Urinary bladder (tissue), 4 donors: ENCODE measurements at places on chromosomes 5 and 9.

- DNase-seq = no peak
Measured at GRCh38 chr5:30900367-30900766, 293.1 kb upstream of the CDH6 start.

- DNase-seq = no peak
Measured at GRCh38 chr5:128673000-128673399, 135.0 kb upstream of the FBN2 start.

GRCh38 chr5:156189628-156190027 is 137.3 kb upstream of the SGCD start:
- no peak for DNase-seq

DNA sequence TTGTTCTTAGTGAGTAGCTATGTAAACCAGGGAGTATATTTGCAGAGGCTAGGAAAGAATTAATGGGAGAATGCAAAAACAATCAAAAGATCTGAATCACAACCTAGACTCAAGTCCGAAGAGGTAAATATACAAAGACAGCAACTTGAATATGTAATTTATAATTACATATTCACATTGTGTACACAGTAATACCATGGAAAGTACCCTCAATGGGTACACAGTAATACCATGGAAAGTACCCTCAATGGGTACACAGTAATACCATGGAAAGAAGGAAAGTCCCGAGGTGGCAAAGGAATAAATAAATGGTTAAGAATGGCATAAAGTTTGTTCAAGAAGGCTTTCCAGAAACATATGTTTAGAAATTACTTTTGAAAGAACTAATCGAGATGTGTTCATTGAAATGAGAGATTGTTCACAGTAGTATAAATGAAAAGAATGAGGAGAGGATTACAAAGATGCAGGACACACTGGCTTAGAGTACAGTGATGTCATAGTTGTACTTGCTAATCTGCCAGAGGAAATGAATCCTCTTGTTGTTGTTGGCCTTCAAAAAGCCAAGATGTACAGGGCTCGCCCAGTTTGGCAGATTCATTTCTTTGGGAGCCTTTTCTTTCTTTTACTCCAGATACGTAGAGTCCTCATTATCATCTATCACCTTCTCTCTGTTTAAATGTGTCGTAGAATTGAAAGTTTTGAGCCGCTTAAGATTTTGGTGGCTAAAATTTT is 116.0 kb downstream of the UNC13B start:
- DNase-seq = no peak

- DNase-seq = no peak
Measured at GRCh38 chr5:102930244-102930643, 175.1 kb downstream of the PAM start.

GRCh38 chr9:133054194-133054890 is 7.4 kb upstream of the CEL start:
- no peak for DNase-seq

DNA sequence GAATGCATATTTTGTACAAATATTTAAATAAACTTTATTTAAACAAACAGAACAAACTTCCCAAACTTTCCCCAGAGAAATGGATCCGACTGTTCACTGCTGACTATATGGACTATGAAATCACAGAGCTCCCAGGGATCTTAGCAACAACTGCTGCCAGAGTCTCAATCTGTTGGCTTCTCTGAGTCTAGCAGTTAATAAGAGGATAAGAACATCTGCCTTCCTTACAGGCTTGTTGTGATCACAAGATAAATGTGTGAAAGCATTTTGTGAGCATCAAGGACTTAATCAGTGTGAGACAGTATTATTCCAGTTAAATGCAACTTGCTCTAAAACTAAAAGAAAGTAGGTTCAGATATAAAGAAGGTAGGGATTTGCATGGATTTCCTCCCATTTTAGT is 31.4 kb upstream of the MYOT start:
- DNase-seq = no peak

DNA sequence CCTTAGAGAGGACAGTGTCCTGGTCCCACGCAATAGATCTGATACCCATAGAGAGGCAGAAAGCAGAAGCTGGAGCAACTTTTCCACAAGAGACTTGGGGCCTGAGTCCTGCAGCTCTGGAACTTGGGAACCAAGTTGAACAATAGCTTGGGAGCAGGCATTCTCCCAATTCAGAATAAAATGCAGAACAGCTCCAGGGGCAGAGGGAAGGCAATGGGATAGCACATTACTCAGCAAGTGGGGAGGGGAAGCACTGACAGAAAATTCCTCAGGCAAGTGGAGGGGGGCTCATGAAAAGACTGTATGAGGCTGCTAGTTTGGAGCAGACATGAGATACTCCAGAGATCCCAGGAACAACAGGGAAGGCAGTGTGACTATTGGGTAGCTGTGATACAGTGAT is 513.6 kb downstream of the HINT1 start:
- no peak for DNase-seq

- DNase-seq = no peak
Measured at GRCh38 chr9:127776195-127776923, 2.1 kb downstream of the SH2D3C start.

DNA sequence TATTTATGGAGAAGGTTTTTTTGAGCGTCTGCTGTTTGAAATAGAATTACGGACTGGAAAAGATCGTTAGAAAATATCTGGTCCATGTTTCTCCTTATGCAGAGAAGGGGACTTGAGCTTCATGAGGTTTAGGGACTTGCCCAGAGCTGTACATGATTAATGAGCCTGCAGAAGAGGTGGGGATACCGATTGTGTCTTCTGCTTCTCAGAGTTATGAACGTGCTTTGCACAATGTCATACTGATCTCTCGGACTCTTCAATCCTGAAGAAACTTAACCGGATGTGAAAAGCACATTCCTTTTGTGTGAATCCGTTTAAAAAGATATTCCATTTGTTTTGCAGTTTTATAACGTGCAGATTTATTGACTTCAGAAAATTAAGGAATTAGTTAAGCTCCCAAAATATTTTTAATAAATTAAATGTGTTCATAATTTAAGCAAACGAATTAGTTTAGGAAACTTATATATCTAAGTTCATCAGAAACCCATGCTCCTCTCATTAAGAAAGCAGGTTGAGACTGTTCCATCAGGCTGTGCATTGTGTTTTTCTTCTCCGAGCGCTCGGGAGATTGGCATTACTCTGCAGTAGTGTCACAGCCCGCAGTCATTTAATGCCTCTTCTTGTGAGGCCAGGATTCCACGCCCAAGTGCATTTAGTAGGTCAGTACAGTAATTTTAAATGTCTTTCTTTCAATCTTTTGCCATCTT is 40.8 kb upstream of the MEF2C start:
- DNase-seq = no peak

- DNase-seq = no peak
Measured at GRCh38 chr5:129972465-129973141, 68.3 kb downstream of the CHSY3 start.

- no peak for DNase-seq
Measured at GRCh38 chr5:167721926-167722440, 569.5 kb upstream of the WWC1 start.

DNA sequence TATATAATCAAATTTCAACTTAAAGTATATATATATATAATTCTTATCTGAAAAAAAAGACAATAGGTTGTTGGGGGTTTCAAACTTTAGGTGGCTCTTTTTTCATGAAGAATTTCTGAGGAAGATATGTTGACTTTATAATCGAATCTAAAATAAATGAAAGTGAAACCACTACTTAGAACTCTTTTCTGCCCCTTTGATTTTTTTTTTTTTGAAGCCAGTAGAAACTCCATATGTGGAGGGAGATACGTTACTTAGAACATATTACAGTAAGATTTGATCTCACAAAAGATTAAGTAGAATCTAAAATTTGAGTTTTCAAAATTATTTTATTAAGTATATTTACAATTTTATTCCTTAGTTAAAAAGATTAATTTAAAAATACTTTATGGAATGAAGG is 96.9 kb downstream of the ATG10 start:
- DNase-seq = no peak

GRCh38 chr5:168809218-168809617 is 230.1 kb upstream of the PANK3 start:
- DNase-seq = no peak

GRCh38 chr5:139901251-139901575 is 105.6 kb downstream of the PSD2 start:
- DNase-seq = no peak
